ENCODE measurements at places on chromosomes 12 and 14.

- no peak for DNase-seq
Measured at GRCh38 chr12:14960548-14961465, 594 bp downstream of the ARHGDIB start.

GRCh38 chr12:27879708-27880107, 92.8 kb downstream of the PTHLH start:
- no peak for DNase-seq

DNA sequence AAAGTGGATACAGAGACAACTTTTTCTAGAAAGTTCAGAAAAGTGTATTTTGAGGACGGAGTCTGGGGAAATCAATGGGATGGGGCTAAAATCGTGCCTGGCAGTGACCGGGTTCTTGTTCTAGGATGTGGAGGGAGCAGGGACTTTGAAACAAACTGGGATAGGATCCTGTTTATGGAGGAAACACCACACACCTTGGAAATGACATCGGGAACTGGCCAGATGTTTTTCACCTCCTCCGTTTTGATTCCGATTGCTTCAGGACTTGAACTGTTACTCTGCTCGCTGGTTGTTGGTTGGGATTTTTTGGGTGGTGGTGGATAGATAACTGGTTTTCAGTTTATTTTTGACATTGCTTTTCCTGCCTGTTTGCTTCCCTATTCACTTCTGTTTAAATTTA, 506 bp downstream of the EMP1 start:
- no peak for DNase-seq

DNA sequence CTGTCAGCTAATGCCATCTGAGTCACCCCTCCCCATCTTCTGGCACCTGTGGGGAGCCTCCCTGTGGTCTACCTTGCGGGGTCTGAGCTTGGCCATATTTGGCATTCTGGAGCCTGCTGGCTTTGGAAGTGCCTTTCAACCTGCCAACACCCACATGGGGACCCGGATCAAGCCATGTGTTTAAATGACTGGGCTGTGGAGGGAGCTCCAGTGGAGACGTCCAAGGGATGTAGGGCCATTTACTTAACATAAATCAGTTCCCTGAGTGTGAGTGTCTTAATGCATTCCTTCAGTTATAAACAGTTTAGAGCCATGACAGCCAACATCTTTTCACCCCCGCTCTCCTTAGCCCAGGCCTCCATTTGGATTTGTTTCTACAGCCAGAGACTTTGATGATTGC, 22.0 kb downstream of the CACNA1C start:
- DNase-seq: no peak

GRCh38 chr12:48744251-48745008, 27.9 kb upstream of the CCNT1 start:
- peak; percentile 12 for DNase-seq

- DNase-seq: no peak
Measured at GRCh38 chr12:92065018-92065499, 80.6 kb downstream of the BTG1 start.

GRCh38 chr12:96186607-96187301, 7.4 kb upstream of the ELK3 start:
- DNase-seq: no peak

DNA sequence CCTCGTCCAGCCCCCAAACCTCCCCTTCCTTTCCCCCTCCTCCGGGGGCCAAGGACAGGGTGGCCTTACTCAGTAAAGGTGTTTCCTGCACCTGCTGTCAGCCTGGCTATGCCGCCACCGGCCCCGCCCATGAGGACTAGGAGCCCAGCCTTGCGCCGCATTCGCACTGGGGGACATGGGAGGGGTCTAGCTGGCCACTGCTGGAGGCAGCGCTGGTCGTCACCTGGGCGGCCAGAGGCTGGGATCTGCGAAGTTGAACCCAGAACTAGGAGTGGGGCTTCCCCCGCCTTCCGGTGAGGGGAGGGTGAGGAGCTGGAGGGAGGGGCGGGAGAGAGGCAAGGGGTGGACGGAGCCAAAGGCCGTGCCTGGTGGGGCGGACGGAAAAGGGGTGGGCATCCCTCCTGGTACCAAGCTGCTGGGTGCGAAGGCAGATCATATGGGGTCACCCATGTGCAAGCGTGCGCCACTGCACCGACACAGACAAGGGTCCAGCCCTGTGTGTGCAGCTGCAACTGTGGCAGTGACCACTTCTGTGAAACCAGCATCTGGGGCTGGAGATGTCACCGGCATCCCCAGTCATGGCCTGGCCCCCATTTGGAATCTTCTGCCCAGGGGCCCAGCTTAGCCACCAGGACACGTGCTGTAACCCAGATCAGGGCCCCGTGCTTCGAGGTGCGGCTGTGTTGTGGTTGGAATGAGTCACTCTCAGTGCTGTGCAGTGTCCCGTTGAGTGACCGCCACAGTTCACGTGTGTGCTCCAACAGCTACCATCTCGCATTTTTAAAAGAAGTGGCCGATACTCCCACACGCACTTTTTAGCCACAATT, 8.5 kb downstream of the AMN start:
- DNase-seq: no peak

- no peak for DNase-seq
Measured at GRCh38 chr14:55845963-55846825, 266.2 kb downstream of the KTN1 start.

DNA sequence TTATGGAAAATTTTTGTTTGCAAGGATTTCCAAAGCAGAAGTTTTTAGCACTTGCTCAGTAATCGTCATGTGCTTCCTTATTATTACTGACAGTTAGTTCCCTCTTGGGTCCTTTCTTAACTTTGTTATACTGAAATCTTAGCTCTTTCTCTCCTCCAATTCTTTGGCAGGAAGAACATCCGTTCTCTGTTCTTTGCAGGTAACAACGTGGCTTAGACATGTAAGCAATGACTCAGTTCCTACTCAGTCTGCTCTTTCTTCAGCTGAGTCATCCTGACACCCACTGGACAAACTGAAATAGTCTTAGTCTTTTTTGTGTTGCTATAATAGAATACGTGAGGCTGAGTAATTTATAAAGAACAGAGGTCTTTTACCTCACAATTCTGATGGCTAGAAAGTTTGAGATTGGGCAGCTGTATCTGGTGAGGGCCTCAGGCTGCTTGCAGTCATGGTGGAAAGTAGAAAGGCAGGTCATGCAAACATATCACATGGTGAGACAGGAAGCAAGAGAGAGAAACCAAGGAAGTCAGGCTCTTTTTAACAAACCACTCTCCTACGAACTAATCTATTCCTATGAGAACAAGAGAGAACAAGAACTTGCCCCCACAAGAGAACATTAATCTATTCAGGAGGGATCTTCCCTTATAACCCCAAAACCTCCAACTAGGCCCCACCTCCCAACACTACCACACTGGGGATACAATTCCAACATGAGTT, 49.2 kb downstream of the TESPA1 start:
- DNase-seq: no peak

DNA sequence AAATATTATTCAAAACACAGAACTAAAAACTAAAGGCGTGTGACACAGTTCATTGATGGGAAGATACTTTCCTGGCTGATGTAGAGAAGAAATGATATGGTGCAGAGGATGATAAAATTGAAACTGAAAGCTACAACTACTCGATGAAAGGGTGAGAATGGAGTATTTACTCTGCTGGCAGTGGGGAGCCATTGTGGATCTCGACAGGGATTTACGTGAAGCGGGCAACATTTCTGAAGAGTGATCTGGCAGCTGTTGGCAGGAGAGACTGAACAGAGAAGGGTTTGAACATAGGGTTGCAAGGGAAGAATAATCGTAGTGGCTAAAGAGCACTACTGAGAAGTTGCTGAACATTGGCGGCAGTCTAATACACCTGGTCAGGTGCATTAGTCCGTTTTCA, 464.9 kb downstream of the PDZRN4 start:
- DNase-seq: no peak

DNA sequence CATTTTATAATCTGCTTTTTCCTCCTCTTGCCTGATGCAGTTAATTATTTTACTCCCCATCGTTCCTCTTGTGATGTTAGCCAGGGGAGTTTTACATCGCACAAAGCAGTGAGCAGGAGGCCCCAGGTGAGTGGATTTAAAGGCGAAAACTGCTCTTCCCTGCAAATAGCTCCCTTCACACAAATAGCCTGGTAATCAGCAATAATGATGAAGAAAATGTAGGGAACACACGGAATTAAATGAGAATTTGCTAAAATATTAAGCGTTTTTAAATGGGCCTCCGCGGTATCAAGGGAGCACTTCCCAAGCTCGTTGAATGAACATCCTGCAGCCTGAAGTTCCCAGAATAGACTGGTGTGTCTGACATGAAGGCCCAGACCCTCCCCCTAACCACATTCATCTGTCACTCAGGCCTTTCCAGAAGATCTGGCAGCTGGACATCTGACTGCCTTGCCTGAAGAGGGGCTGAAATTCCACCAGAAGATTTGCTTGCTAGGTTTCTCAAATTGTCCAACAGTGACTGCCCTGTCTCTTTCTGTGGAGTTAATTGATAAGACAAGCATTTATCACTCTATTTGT, 127.2 kb downstream of the CCDC60 start:
- DNase-seq: no peak

GRCh38 chr14:51540364-51540763, 111.3 kb upstream of the FRMD6 start:
- no peak for DNase-seq

GRCh38 chr12:31850268-31850667, 108.9 kb upstream of the RESF1 start:
- no peak for DNase-seq

GRCh38 chr14:36254020-36254624, 66.3 kb downstream of the MBIP start:
- DNase-seq: no peak

Measured in posterior cingulate gyrus (tissue), 11 donors.